ENCODE measurements at places on chromosomes 16 and 17.
A peak's percentile ranks its signal among the peaks of the same experiment; 100 is the strongest.

GRCh38 chr17:44921122-44921882 is 6.0 kb upstream of the GFAP start:
- DNase-seq = no peak

DNA sequence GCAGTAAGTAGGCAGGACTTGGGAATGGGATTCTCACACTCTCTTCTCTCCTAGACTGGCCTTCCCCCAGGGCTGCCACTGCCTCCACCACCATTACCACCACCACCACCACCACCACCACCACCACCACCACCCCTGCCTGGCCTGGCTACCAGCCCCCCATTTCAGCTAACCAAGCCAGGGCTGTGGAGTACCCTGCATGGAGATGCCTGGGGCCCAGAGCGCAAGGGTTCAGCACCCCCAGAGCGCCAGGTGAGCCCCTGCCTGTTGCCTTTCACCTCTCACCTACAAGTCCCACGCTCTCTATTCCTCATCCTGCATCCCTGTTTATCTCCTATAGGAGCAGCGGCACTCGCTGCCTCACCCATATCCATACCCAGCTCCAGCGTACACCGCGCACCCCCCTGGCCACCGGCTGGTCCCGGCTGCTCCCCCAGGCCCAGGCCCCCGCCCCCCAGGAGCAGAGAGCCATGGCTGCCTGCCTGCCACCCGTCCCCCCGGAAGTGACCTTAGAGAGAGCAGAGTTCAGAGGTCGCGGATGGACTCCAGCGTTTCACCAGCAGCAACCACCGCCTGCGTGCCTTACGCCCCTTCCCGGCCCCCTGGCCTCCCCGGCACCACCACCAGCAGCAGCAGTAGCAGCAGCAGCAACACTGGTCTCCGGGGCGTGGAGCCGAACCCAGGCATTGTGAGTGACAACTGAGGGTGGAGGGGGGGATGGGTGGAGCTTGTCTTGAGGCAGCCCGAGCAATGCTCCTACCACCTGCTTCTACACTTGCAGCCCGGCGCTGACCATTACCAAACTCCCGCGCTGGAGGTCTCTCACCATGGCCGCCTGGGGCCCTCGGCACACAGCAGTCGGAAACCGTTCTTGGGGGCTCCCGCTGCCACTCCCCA is 7.9 kb upstream of the TMEM88 start:
- DNase-seq = no peak

DNA sequence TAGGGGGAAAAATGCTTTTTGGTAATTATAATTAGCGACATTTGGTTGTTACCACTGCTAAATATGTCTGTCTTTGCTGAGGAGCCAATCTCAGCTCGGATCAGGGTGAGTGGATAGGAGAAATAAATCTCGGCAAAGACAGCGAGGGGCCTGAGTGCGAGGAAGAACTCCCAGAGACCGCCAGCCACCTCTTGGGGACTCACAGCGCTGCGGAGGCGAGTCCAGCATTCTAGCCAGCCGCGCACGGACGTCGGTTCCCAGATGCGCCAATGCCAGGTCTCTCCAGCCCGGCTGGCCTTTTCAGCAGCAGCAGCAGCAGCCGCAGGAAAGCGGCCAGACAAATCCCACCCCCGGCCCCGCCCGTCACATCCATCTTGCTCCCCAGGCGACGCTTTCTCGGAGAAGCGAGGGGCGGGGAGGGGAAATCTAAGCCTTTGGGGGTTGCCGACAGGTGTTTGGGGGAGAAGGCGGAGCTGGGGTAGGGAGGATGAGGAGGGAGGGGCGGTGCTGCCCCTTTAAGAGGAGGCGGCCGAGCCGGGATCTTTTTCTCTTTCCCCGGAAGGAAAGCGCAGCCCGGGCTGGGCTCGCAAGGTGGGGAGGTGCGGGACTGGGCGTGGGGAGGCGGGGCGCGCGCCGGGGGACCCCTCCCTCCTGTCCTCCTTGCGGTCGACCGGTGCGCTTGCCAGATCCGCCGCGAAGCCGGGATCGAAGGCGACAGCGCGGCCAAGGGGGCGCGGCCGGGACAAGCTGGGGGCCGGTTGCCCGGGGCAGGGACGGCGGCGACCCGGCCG is at the start of gene ITGA3:
Gene ITGA3, plus strand, starts transcription at position 685 of the 791 bp plus-strand sequence. CDS start 330 bp downstream, outside the sequence.
- peak; percentile 26 for DNase-seq

DNA sequence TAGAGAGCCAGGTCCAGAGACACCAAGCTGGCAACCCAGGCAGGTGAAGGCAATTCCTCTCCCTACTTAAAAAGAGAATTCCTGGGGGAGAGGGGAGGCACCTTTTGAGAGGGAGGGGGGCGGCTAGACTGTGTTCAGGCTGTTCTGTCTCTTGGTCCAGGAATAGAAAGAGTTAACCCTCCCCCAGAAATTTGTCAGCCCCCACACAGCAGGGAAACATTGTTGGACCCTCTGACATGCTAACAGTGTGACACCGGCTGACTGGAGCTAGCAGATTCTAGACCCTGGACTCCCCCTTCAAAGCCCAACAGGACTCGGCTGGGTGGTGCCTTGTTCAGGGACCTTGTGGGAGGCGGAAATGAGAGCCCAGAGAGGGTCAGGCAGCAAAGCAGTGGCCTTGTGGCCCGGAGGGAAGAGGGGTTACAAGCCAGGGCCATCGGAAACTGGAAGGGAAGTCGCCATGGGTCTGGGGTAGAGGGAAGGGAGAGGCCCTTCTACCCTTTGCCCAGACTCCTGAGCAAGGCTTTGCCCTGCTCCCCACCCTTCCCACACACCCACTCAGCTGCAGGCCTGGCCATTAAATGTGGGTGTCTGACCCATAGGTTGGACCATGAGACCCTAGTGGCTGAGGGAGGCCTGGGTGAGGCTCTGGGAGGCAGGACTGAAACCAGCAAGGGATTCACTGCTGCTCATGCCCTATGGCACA is 44.6 kb downstream of the RAI1 start:
- no peak for DNase-seq

DNA sequence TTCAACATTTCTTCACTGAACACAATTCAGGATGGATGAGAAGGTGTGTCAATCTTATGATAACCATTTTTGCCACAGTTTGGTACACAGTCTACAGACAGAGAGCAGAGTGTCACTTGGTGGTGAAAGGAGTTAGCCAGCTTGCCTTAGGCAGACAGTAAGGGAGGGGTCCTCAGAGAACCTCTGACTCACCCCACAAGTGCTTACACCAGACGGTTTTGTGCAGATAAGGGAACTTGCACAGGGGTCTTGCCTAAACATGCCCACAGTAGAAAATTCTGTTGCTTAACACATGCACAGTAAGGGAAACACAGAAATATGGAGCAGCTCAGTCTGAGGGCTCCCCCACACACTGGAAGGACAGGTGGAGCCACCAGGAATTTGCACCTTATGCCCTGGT is 204.5 kb upstream of the CDH8 start:
- no peak for DNase-seq

DNA sequence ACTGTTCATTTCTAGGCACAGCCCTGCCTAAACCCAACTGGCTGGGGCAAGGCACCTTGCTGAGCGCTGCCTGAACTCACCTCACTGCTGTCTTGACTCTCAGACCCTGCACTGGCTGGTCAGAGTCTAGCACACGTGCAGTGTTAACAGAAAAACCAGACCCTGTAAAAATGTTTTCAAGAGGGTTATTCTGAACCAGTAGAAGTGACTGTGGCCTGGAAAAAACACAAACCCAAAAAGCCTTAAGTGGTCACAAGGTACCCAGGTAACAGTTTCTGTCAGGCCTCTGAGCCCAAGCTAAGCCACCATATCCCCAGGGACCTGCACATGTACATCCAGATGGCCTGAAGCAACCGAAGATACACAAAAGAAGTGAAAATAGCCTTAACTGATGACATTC is 6.1 kb upstream of the EIF4A3 start:
- DNase-seq = no peak

GRCh38 chr17:11742886-11743285 is 144.6 kb downstream of the DNAH9 start:
- DNase-seq = no peak

DNA sequence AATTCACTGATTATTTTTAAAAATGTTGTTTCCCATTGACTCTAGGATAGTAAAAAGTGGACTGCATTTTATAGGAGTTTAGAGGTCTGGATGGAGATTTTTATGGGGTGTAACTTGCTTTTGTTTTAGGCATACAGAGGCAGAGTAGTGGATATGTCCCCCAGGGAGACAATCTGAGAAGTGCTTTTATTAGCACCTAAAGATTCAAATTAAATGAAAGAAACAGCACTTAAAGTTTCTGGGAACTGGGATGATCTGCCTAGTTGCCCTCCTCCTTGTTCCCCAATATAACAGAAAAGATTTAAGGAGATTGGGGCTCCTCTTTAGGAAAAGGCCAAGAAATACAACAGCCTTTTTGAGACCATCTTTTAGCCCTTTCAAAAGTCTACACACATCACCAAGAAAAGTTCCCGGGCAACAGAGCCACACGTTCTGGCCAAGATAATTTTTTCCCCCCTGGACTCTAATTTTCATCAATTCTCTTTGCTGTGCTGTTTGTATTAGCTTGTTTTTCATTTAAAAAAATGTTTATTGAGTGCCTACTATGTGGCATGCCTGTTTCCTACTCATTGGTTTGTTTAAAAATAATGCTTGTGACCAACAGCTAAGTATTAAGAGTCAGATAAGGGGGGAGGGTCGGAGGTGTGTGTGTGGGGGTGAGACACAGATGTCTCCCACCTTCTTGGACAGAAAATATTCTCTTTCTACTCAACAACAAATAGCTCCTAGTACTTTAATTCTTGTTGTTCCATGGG is 2.5 kb upstream of the IGF2BP1 start:
- DNase-seq = no peak

DNA sequence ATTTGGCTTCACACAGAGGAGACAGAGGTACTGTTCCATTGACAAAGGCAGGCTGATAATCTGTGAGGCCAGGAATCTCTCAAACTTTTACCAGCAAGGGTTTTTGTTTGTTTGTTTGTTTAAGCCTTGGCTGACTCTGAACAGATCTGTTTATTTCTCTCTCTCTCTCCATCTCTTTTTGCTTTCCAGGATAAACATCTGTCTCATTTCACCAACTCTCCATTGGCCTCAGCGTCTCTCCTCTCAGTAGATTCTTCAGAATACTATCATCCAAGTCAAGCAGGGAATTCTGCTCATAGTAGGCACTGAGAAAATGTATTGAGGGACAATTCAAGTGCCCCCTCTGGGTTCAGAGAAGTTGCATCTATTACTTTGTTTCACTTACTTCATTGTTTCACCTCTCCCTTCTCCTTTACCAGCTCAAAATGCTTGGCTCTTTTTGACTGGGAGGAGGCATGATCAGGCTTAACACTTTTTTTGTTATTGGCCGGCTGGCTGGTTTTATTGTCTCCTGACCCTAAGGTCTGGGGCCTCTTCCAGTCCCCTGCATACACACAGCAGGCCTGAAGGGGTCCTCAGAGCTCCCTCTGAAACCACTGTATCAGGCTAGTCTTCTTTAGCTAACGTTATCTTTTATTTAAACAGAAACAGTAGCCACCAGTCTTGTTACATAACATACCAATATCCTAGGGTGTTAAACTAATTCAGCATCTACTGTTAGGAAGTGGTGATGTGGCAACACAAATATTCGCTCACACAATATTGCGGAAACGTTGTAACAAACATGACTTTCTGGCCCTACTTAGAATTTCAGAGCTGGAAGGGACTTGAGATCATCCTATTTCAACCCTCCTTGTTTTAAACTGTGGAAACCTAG is 2.0 kb upstream of the YPEL2 start:
- DNase-seq = peak; percentile 19

DNA sequence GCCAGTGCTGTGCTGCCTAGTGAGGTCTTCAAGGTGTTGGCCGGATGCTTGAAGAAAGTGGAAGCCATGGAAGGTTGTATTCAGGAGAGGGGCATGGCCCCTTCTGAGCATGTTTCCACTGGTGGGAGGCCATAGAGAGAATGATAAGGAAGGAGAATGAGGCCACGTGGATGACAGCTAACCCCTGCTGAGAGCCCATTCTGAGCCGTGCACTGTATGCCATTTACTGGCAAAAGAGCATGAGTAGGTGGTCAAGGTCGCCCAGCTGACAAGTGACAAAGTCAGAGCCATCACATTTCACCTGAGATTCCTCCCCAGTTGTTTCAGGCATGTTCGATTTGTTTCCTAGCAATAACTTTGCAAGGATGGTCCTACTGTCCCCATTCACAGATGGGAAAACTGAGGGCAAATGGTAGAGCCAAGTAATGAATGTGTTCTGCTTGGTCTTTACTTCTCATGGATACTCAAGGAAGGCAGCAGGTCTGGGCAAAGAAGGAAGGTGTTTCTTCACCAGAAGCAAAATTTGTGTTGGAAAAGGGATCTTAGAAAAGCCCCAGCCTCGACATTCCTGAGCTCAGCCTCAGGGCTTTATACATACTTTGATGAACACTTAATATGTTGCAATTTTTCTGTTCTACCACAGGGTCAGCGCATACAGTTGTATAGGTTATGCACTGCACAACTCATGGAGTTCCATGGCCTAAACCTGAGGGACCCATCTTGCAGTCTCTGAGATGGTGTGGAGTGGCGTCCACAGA is 10.5 kb upstream of the NKD1 start:
- no peak for DNase-seq

- DNase-seq = no peak
These were observed 130.2 kb downstream of the CPPED1 start for GRCh38 chr16:12673466-12673865.

DNA sequence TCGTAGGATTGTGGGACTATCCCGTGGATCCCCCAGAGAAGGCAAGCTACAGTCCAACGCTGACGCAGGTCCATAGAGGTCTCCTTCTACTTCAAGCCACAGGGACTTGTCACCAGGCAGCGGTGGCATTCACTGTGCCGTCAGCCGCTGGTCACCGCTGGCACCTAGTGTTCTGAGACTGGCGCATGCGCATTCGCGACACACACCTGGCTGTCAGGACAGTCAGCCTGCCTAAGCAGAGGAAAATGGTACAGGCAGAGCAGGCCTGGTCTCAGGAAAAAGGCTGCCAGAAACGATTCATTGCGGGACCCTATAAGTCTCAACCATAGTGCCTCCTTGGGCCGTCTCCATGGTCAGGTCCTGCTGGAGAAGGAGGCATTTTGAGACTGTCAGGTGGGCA is 138.0 kb upstream of the WSB1 start:
- no peak for DNase-seq

- DNase-seq = no peak
These were observed 92.0 kb downstream of the MAP2K6 start for GRCh38 chr17:69506489-69506888.

DNA sequence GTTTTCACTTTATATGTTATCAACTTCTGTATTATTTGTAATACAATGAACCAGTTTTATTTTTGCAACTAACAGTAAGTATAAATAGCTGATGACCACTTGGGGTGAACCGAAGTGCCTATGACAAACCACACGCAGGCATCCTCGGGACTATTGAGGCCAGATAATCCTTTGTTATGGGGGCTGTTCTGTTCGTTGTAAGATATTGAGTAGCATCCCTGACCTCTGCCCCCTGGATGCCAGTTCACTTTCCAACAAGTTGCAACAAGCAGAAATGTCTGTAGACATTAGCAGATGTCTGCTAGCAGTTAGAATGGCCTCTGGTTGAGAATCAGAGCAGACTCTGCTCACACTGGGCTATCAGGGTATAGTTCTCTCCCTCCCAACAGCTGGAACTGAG is 277.0 kb downstream of the WWOX start:
- no peak for DNase-seq

DNA sequence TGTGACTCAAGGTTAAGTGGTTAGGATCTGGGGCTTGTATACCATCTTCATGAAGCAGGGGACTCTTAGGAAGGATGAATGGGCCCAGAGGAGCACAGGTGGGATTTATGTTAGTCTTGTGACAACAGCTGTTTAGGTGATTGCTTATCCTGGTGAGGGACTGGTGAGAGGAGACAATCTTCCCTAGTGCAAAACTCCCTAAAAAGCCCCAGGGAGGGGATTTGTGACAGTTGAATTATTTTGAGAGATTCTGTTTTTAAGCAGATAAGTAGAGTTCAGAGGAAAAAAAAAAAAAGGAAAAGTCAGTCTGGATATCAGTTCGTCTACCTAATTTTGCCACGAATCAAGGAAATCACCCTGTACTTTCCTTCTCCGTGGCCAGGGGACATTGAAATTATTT is 35.1 kb upstream of the SEC14L1 start:
- DNase-seq = no peak

All from activated CD4-positive, CD25-positive, alpha-beta regulatory T cell (primary cell).